Activated CD4-positive, alpha-beta T cell treated with anti-CD3 and anti-CD28 coated beads for 48 hours (primary cell): ENCODE measurements at places on chromosomes 5 and 9.

DNA sequence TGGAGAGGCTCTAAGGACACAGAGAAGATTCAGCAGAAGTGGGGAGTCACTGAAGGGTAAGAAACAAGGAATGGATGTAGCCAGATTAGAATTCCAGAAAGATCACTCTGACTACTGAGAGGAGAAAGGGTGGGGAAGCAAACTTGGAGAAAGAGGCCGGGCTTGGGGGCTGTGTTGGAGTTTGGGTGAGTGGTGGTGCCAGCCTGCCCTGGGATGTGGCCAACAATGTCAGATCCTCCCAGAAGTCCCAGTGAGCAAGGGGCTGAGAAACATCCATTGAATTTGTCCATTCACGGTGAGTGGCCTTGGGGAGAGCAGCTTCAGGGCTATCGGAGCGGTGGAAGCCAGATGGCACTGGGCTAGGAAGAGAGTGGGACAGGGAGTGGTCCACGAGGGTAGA is 60.4 kb downstream of the COL15A1 start:
- no peak for DNase-seq

DNA sequence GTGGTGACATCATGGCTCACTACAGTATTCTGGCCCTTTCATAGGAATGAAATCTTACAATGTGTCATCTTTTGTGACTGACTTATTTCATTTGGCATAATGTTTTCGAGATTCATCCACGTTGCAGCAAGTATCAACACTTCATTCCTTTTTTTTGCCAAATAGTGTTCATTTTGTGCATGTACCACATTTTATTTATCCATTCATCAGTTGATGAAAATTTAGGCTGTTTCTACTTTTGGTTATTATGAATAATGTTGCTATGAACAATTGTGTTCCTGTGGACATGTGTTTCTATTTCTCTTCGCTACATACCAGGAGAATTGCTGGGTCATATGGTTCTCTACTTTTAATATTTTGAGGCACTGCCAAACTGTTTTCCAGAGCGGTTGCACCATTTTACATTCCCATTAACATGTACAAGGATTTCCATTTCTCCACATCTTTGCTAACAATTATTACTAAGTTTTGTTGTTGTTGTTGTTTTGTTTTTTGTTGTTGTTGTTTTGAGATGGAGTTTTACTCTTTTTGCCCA is 43.5 kb downstream of the RMI1 start:
- no peak for DNase-seq

DNA sequence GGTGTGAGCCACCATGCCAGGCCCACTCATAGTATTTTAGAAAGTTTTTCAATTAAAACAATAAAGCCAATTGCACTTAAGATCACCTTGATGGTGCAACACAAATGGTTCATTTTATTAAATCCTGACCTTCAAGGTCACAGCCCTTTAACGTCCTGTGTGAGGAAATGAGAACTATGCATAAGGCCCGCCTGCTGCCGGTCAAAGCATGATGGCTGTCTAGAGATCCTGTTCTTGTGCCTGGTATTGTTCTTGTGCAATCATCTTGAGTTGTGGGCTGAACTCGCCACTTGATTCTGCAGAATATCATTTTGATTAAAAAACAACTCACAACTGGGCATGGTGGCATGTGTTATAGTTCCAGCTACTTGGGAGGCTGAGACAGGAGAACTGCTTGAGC is 43.6 kb upstream of the FBXW11 start:
- no peak for DNase-seq

GRCh38 chr9:98161851-98162250 is 30.6 kb downstream of the CORO2A start:
- DNase-seq = no peak

GRCh38 chr5:97101189-97101910 is 41.1 kb downstream of the LIX1 start:
- no peak for DNase-seq

DNA sequence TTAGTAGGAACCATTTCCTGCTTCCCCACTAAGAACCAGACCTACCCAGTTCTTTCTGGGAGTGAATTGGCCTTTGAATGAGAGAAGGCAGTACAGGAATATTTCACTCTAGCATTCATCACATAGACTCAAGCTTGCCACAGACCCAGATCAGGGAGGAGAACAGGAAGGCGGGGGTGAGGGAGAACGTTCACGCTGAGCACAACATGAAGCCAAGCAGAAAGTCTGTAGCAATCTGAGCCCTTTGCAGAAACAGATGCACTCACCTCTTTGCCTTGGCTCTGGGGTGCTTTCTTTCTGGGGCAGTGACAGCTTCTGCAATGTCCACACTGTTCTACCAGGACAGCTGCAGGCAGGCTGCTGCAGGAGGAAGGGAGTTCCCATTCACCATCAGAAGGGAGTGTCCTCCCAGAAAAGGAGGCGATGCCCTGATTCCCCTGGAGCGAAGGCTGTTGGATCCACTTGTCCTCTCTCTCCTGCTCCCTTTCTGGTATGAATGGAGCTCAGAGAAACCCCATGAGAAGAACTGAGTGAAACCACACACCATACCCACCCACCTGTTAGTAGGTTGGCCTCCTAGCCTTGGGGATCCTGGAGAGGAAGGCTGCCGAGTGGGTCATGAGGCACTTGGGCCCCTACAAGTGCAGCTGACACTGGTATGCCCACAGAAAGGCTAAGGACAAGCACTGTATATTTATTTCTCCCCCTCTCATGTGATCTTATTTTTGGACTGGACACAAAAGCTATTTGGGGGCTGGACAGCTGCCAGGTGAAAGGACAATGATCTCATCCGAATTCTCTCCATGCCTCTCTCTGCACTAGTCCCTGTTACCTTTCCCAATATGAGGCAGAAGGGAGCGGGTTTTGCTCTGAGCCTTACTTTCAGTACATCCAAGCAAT is 11.7 kb upstream of the FGF1 start:
- DNase-seq = no peak

DNA sequence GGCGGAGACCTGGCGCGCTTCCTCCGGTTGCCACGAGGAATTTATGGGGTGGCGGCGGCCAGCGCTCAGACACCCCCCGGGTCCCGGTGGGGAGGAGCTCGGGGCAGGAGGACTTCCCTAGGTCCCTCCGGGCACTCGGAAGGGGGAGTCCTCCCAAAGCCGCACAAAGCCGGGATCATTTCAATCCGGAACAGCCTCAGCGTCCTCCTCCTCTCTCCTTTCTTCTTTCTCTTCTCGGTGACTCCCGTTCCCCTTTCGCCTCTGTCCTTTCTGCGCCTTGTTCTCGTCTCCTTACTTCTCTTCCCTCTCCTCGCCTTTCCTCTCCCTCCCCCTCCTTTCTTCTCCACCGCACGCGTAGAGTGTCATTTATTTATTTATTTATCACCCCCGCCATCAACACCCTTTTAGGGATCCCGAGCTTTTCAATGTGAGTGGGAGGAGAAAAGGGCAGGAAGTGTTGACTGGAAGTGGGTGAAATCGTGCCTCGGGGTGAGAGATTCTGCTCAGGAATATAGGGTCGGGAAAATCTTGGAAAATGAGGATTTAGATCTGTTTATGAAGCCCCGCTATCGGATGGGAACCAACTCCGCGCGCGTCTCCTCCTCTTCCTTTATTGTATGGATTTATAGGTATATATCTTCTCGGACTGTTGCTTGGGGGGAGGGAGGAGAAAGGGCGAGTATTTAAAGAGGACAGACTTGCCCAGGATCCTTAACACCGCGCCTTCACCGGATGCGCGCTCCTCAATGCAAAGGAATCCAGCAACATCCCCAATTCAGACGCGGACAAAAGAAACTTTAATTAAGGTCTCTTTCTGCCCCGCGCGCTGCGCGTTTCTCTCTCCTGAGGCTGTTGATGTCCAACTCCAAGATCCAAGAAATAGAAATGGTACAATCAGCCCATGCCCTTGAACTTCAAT is 2.0 kb upstream of the ZNF462 start:
- DNase-seq = no peak

DNA sequence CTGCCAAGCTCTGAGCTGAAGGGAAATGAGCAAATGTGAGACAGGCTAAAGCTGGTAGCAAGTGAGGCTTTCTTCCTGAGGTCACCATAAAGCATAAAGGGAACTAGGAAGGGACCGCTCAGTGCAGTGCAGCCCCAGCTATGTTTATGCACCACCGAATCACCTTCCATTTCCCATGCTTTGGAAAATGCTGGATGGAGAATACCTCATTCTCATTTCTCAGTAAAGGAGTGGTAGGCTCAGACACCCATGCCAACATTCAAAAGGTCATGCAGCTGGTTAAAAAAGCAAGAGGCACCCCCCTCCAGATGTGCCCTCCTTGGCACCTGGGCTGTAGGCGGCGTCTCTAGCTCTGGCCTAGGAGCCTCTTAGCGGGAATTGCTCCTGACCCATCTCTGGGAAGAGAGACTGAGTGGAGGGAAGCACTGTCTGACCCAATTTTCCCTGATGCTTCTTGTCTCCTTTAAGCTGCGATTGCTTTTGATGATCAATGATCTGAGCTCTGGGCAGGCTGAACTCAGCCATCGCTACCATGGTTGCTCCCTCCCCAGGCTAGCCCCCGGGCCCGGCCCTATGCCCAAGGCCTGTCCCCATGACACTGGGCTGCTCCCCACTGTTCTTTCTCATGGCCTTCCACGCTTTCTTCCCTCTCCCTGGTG is 58.7 kb downstream of the ZNF354C start:
- no peak for DNase-seq

DNA sequence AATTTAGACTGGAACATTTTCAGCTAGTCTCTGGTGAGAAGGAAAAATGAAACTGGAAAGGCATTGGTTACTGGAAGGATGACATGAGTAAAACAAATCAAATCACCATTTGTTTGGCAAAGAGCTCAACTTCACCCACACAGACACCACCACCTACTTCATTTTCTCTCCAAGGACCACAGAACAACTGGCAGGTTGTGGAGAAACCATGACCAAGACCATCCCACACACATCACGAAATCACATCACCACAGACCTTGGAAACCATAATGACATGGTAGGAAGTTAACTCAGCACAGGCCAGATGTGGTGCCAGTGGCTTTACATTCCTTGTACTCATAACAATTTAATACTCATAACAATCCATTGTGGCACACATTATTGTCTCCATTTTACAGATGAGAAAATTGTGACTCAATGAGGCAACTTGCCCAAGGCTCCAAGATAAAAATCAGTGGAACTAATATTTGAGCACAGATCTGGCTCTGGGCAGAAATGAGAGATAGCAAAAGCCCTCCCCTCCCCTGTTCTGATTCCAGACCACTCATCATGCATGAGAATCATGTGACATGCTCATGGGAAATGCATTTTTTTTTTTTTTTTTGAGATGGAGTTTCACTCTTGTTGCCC is 7.5 kb downstream of the OR1K1 start:
- DNase-seq = peak; percentile 78

- no peak for DNase-seq
Measured at GRCh38 chr5:76388791-76389512, 14.1 kb upstream of the IQGAP2 start.
